Occipital lobe (tissue), 3 donors: ENCODE measurements at places on chromosomes 7 and 10. TPM values are rescaled to one million over a fixed set of nuclear protein-coding genes. Genes with fewer than 3 reads are reported as not detected.

GRCh38 chr10:22976534-22976933 is 48.7 kb downstream of the ARMC3 start:
- no peak for DNase-seq

DNA sequence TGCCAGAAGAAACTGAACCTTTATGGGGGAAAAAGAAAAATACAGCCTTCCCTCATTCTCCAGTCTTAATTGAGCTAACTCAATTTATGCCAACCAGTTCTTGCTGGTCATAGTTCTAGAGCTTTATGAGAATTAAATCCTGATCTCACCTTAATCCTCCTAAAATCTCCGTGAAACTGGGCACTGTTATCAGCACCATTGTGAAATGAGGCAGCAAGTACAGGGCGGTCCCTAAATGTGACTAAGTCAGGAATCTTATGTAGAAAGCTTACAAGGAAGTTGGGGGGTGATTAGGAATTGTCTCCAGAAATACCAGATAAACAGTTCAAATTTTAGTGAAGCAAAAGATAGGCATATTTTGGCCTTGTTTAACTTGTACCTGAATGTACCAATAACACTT is 10.7 kb upstream of the INSYN2A start:
- no peak for DNase-seq

GRCh38 chr7:79051915-79052314 is 401.6 kb downstream of the MAGI2 start:
- DNase-seq: no peak

GRCh38 chr10:20289070-20289828 is 473.0 kb downstream of the PLXDC2 start:
- no peak for DNase-seq

DNA sequence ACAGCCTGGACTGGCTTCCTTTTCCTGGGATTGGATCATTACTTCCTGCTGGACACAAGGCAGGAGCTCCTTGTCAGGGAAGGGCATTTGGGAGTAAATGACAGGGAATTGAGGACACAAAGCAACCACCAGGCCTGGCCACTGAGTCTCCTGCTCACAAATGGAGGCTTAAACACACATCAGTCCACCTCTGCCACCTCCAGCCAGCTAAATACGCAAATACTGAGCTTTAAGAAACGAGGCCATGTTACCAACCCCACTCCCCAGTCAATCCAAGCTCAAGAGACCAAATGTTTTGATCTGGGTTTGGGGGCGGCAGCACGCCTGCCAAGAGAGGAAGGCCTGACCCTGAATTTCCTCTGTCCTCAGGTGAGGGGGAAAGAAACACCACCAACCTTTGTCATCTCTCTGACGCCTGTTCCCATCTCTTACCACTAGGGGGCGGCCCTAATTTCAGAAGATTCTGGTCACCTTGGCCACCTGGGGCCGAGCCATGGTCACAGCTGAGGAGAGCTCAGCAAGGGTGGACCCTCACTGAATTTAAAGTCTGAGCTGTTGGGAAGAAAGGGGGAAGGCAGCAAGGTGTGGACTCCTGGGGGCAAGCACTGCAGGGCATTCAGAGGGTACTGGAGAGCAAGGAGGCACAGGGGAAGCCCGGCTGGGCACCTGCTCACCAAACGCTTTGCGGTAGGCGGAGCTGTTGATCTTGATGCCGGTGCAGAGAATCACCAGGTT is 16.5 kb downstream of the AIFM2 start:
- DNase-seq: no peak

DNA sequence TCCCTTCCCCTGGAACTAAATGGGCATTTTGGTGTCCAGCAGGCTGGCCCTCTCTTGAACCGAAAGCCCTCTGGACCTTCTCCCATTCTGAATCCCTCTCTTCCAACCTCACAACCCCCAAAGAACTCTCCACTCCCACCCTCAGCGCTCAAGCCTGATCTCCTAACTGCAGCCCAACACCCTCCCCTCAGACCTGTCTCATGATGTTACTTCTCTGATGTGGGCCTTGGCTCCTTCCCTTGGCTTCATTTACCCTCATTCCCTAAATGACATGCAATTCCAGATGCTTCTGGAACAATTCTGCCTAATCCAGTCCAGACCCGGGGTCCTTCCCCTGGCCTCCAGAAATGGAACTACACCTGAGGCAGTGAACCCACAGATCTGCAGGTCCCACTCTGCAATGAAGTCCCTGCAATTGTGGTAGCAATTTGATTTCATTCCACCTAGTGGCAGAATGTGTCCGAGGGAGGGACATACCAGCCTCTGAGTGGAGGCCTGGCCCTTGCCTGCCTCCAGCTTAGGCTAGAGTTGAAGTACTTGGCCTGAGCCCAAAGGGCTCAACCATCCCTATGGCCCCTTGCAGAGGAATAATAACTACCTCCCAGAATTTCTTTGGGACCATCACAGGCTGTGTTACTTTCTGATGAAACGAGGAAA is 4.1 kb upstream of the CEP41 start:
- no peak for DNase-seq

DNA sequence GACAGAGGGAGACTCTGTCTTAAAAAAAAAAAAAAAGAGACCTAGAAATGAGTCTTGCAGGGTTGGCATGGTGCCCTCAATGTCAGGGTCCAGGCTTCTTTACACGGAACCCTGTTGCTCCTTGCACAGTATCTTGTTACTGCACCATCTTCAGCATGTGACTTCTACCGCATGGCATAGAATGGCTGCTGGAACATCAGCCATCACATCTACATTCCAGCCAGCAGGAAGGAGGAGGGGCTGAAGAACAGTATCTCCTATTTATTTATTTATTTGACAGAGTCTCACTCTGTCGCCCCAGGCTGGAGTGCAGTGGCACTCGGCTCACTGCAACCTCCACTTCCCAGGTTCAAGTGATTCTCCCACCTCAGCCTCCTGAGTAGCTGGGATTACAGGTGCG is 3.7 kb upstream of the ACHE start:
- DNase-seq: no peak

DNA sequence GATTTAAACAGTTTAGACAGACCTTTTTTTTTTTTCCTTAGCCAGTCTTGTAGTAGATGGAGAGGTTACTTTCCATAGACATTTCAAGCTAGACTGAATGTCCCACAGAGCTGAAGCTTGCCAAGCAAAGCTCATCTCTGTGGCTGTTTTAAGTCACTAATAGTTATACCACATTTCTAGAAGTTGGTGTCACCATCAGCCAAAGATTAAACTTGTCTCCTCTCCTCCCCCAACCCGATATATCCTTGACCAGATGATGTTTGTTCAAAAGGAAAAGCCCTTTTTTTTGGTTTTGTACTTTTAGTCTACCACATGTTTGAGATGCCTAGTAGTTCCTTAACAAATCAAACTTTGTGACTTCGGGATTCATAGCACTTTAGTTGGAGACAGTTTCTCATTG is 66.1 kb downstream of the ADD3 start:
- DNase-seq: no peak

- peak; percentile 38 for DNase-seq
Observed at GRCh38 chr10:6120691-6121090, 31.9 kb downstream of the RBM17 start.

OR2AE1 gene
- total RNA-seq: not detected

VSTM4 gene
- 2.3 TPM for total RNA-seq

AGBL3 gene
- 6.7 TPM for total RNA-seq

NDUFB2 gene
- 45.4 TPM for total RNA-seq

CHN2 gene
- total RNA-seq: 76.3 TPM

TAS2R41 gene
- total RNA-seq: not detected

SCD gene
- 123 TPM for total RNA-seq

NPFFR1 gene
- total RNA-seq: 0.31 TPM

ADGRA1 gene
- 2.5 TPM for total RNA-seq

STEAP4 gene
- total RNA-seq: 0.16 TPM

PDZD7 gene
- total RNA-seq: 4.5 TPM
